Activated CD4-positive, alpha-beta T cell treated with anti-CD3 and anti-CD28 coated beads, Interleukin-2, amount 10 ng/mL, durations not matched to agents 7 days and 5 days (primary cell): ENCODE measurements at places on chromosomes 2 and 18.

- no peak for DNase-seq
Observed at GRCh38 chr2:13030606-13031005, 313.9 kb downstream of the TRIB2 start.

DNA sequence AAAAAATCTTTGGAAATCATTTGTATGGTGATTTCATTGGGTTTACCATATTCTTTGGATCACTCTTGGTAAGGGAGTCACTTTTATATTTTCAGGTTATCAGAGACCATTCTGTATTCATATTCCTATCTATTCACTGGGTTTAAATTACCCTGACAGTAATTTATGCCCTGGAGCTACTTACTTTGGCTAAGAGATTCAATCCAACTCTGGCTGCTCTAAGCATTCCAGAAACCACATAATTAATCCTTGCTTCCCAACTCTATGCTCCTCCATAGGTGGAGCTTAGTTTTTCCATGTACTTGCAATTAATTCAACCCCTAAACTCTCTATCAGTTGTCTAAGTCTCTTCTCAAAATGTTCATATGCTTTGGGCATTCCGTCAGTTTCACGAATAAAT lies 336.3 kb downstream of the AGPS start:
- DNase-seq: no peak

DNA sequence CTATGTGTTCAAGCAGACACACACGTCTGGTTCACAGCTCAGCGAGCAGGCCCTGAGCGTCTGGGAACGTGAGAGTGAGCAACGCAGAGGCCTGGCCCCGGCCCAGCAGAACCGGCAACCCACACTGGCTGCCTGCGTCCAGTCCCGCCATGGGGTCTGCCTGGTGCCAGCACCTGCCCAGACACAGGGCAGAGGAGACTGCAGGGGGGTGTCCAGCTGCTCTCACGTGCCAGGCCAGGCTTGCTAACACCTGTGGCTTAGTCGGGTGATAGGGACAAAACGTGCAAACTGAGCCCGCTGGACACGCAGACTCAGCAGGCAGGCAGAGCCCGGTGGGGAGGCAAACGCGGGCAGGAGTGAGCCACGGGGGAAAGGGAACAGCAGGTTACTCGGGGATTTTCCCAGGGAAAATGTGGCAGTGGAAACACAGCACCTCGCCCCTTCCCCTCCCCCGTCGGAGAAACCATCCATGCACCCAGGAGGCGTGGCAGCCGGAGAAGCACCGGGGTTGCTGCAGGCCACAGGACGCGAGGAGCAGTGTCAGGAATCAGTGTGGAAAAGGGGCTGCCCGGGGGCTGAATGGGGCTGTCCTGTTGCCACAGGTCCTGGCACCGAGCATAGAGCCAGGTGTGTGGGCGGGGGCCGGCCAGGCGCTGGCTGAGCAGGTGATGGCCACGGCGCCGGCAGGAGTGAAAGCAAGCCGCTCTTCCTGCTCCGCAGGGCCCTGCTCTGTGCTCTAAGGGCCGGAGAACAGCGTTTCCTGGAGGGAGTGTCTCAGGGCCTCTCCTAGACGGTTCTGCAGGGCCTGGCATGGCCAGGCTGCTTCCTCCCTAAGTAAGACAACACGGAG lies 154.7 kb downstream of the HDAC4 start:
- DNase-seq: no peak

DNA sequence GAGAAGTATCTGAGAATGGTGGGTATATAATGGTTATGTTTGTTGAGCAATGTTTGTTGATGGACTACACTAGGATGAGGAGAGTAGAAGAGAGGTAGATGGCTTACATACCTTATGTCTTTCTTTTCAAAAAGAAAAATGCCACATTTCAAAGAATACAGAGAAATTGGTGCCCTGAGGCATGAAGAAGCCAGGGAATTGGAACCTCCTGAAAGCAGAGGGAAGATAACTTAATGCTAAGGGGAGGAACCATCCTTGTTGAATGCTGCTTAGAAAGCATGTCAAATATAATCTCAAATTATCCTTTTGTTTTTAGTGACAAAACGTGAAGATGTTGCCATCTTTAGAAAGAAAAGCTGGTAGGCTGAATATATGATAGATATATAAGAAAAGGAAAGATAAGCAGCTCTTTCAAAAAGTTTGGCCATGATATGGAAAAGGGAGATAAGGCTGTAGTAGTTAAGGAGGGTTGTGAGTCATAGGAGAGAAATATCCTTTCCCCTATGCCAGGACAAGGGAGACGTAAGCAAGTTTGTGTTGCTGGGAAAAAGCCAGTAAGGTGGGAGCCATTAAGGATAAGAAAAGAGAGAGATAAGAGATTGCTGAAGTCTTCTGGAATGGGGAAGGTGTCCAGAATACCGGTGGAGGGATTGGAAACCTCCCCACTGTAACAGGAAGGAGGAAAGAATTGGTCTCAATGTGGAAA lies 66.3 kb downstream of the SCN2A start:
- DNase-seq: no peak

DNA sequence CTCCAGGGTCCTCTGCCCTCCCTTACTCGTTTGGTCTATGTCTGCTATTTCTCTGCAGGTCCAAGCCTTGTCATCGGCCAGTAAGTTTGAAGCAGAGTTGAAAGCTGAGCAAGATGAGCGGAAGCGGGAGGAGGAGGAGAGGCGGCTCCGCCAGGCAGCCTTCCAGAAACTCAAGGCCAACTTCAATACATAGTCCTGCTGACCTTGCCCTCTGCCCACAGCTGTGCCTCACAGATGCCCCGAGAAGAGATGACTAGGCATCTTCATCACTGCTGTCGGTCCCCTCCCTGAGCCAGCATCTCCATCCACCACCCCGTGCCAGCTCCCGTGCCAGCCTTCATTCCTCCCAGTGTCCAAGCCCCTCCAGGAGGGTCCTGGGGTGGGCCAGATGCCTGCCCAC lies 15.6 kb upstream of the GIGYF2 start:
- DNase-seq: no peak

GRCh38 chr18:46423226-46423805 lies 233.7 kb downstream of the LOXHD1 start:
- DNase-seq: no peak

GRCh38 chr2:172711110-172711509 lies 24.5 kb upstream of the RAPGEF4 start:
- no peak for DNase-seq

DNA sequence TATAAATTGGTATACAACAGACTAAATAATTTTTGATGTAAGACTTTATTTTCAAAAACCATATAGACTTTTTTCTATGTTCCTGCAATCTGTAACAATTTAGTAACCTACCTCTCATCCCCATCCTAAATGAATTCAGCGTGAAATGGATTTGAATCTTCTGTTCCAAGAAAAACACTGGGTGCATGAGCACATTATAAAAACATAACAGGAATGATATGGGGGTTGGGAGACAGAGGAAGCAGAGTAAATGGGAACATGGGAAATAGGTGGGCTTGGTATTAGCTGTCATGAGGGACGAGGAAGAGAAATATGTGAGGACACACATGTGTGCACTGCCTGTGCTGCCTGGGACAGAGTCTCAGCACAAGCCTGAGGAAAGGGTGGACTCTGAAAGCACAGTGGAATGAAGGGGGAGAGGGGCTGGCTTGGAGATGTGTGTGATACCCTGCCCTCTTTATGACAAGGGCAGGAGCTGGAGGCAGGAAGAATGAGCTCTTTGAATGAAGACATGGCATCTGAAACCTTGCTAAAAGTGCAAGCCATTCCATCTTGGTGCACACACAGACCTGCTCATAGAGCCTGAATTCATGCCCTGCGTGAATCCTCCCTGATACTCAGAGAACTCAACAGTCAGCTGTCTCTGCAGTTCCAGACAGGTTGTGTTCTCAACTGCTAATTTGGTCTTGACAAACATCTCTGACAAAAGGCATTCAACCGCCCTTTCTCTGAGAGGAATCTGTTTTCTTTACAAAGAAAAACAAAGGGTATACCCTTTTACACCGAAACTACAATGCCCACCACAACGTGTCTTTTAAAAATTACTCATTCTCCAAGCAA lies 66.6 kb downstream of the EPB41L3 start:
- no peak for DNase-seq

- DNase-seq: no peak
Observed at GRCh38 chr18:25729072-25729471, 361.3 kb downstream of the SS18 start.

DNA sequence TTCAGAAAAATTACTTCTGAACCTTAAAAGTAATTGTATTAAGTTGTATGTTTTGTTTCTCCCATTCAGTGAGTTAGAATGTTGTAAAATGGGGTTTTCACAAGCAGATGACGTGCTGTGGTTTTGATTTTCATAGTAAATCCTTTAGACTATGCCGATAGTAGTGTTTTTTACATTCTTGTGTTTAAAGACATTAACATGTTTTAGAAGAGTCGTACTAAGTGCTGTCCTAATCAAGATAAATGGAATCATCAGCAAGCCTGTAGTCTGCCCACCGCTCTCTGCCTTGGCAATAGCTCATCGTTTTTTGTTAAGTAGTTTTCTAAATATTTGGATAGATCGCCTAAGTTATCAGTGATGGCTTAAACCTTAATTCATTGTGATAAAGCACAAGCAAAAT lies 21.5 kb downstream of the PKP4 start:
- DNase-seq: no peak

DNA sequence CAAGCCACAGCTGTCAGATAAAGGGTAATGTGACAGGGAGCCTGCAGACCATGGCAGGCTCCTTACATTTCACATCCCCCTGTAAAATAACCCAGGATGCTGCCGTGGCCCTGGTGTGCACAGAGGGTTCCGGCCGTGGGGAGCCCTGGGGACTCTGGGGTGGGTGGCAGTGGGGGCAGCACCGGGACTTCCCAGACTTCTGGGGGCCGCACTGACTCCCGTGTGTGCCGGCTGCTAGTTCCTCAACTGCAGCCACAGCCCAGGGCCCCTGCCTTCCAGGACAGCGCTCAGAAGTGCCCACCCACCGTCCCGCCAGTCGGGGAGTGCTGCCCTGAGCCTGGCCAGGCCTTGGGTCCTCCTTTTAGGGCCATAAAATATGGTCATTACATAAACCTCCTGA lies 56.5 kb downstream of the CIB4 start:
- no peak for DNase-seq

- DNase-seq: no peak
Observed at GRCh38 chr2:124810132-124810531, 785.0 kb downstream of the CNTNAP5 start.

DNA sequence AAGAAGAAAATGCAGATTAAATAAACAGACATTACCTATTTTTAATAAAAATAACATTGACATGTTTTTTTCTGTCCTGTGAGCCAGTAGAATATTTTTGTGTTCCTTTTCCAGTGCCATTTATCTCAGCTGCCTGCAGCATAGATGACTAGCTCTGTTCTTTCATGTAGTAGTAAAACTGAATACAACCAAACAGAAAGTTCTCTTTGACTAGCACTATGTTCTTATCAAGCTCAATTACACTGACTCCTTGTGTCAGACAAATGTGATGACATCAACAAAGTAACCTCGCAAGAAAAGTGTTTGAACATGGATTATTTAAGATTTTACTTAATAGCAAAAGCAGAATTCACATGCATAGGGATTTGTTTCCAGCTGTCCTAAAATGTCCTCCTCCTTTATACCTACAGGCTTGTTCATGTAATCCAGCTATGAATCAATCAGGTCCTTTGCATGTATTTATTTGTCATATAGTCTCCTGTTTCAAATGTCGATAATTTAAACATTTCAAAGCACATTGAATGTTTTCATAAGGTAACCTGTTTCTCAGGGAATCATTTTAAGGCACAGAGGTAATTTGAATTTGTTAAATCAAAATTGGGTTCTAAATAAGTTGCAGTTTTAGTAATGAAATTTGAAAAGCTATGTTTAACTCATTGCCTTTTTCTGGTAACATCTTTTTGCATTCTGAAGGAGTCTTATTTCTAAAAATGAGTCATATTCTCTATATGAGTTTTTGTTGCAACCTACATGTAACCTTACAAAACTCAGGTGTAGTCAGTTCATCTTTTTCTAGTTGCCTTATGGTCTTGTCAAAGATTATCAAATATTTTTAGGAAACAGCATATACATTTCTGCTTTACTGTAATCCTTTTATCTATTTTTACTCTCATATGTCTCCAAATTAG lies 215.3 kb upstream of the GULP1 start:
- no peak for DNase-seq

DNA sequence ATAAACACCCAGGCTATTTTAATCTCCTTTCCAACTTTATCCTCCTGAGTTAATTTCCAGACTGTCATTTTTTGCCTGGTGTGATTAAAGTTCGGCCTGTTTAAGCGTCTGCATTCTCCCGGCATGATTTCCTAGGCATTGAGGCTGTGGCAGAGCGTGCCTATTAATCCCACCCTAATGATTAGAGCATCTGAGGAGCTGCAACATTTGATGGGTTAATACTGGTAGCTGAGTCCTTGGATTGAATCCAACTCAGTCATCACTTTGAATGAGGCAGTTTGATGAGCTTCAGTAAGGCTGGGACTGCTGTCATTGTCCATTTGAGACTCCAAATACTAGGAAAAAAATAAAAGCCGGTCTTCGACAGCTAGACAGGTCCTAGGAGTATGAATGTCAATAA lies 882.5 kb downstream of the SLC4A3 start:
- DNase-seq: no peak

DNA sequence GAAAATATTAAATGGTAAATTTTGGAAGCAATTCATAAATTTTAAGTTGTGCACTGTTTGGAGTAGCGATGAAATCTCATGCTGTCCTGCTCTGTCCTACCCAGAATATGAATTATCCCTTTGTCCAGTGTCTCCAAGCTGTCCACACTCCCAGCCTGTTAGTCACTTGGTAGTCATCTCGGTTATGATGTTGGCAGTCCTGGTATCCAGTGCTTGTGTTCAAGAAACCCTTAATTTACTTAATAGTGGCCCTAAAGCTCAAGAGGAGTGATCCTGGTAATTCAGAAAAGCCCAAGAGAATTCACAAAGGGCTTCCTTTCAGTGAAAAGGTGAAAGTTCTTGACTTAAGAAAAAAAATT lies 71.8 kb upstream of the STAM2 start:
- no peak for DNase-seq

DNA sequence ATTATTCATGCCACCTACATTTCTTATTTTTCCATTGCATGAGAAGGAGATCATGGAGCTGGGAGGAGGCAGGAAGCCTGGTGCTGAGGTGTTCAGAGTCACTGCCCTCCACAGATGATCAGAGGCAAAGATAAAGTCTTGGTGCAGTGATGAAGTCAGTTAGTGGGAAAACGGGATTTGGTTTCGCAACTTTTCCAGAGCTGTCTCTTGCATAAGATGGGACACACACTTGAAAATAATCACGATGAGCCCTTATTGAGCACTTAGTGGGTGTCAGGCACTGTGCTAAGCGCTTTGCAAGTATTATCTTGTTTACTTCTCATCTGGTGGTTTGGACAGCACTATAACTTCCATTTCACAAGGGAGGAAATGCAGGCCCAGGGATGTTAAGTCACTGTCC lies 222.1 kb upstream of the SMAD2 start:
- DNase-seq: no peak

DNA sequence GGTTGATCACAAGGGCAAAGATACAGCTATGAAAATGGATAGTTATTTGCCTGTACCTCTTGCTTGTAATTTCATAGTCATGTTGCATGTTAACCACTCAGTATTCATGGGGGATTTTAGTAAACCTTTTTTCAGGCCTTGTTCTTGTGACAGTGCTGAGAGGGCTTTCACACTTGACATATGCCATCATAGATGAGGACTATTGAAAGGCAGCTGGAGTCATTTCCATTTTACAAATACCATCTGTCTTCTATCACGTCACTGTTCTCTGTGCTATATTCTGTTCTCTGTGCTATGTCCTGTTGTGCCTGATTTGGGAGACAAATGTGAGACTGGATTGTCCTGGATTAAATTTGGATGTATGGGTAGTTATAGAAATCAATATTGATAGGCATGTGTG lies 131.7 kb downstream of the LYPD6B start:
- no peak for DNase-seq

GRCh38 chr2:197248623-197249022 lies 62.0 kb downstream of the ANKRD44 start:
- DNase-seq: peak; percentile 40
